ENCODE measurements at places on chromosomes 7 and 10.

- DNase-seq, result no peak
These were observed 18.4 kb downstream of the RCC1L start for GRCh38 chr7:75055155-75055554.

GRCh38 chr7:48049850-48050249, 14.5 kb downstream of the C7orf57 start:
- no peak for DNase-seq

- DNase-seq, result no peak
These were observed 55.2 kb downstream of the DIP2C start for GRCh38 chr10:634256-634655.

DNA sequence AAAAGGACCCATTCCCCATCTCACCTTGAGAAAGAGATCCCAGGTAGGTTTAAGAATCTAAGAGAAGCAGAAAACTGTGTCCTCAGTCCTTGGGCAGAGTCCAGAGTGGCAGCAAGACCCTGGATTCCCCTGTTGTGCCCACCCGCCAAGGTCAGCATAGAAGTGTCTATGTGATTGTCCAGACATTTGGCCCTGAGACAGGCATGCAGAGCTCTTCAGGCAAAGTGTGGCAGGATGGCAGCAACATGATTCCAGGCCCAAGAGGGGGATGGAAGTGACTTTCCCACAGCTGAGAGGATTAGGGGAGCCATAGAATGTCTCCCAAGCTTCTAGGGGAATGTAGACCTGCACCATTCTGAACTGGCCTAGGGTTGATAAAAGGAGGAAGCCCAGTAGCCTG, 39.1 kb upstream of the OPALIN start:
- no peak for DNase-seq

DNA sequence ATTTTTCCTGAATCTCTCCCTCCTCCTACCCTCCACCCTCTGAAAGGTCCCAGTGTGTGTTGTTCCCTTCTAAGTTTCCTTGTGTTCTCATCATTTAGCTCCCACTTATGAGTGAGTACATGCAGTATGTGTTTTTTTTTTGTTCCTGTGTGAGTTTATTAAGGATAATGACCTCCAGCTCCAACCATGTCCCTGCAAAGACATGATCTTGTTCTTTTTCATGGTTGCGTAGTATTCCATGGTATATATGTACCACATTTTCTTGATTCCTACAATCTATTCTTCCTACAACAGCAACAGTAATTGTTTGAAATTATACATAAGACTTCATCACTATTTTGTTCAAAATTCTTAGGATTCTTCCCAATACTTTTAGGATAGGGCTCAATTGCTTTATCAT, 1117.8 kb downstream of the GATA3 start:
- DNase-seq, result no peak

All from lung (tissue), 17 donors.